GM12878 (cell line): ENCODE measurements at places on chromosomes 16 and 17. TPM values are rescaled to one million over a fixed set of nuclear protein-coding genes. Genes with fewer than 3 reads are reported as not detected.

GRCh38 chr17:34201767-34202166 lies 53.3 kb upstream of the CCL2 start:
- no peak for DNase-seq

GRCh38 chr17:60296177-60296576 lies 95.8 kb downstream of the USP32 start:
- no peak for DNase-seq

DNA sequence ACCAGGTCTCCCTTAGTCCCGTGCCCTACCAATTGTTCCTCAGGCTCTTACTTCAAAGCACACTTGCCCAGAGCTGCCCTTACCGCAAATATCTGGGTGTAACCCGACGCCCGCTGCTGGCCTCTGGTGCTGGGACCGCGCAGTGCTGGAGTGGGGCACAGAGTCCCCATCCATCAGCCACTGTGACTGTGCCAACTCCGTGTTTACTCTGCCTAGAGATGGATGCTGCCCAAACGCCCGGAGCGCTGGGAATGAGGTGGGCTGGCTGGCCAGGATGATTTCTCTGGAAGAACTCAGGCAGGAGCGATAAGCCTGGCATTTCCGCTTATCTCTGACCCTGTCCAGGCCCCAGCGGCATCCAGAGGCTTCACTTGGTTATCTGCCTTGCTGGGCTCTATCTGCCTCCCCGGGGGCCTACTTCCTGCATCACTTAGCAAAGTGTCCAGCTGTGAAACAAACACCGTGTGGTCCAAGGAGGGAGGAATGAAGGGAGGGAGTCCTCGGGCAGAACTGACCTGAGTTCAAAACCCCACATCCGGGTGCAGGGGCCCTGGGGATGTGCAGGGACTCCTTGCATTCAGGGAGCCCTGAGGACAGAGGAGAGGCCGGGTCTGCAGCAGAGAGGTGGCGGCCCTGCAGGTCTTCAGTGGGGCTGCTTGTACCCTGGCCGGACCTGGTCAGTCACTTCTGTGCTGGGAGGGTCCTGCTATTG lies 9.4 kb upstream of the MYLK3 start:
- no peak for DNase-seq

DNA sequence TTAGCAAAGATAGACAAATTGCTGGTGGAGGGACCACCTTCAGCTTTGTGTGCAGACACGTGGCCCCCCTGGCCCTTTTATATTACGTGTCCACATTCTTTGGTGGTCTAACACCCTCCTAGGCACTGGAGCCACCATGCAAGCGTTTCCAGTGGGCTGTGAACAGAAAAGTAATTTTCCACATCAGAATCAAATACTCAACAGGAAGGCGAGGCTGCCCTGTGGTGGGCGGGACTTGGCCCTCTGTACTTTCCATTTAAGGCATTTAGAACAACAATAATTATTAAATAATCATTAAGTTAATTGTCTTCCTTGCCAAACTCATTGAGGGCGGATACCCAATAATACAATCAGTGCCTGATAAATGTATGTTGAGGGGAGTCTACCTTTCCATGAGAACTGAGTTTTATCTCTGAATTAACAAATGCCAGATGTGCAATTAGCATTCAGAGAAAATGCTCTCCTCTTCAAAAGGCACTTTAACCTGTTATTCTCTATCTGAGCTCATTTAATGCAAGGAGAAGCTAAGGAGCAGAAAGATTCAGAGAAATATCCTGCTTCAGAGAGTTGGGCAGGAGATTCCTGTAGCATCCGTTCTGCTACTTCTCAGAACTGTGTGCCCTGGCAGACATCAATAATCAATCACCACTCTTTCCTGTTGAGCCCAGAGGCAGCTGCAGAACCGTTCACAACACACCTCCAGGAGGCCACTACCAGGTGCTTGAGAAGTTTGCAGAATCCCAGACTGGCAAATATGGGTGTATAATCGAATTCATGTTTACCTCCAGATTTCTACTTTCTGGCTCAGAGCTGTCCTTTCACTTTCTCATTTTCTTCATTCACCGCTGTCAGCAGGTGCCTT lies 109.4 kb downstream of the CMIP start:
- DNase-seq = no peak

GRCh38 chr17:39828443-39828842 lies 35.7 kb downstream of the IKZF3 start:
- DNase-seq = no peak

DNA sequence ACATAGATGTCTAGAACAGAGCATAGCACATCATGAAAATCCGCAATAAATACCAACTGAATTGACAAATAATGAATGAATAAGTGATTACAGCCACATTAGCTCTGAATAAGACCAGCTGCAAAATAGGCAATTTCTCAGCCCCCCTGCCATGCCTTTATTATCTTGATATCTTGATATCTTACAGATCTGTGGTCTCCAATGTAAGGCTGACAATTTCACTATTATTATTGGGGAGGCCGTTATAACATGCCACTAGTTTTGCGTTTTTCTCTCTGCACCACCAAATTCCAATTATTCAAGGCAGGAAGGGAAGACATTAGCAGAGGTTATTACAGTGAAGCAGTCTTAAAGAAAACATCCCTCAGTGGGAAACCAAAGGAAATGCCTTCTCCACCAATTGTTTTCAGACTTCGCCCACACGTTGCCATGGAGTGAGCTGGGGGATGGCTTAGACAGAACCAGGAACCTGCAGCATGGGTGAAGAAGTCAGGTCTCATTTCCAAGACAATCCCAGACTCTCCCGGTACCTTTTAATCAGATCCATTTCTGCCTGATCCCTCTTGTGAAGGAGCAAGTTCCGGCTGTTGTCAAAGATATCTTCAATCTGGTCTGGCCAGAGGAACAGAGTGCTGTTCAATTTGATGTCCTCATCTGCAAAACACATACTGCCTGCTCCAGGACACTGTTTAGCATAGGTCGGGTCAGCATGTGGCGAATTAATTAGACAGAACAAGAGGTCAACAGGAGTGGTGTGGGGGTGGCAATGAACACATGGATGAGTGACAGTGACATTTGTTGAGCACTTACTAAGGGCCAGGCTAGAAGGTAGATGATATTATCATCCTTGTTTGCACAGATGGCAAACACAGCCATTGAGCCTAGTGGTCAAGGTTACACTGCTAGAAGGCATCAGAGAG lies 46.4 kb downstream of the DNAH3 start:
- DNase-seq = no peak

GRCh38 chr16:47644661-47645060 lies 183.5 kb downstream of the PHKB start:
- no peak for DNase-seq

- DNase-seq = no peak
Measured at GRCh38 chr16:80788027-80788426, 16.4 kb downstream of the CDYL2 start.

GRCh38 chr17:70905796-70906195 lies 736.5 kb downstream of the KCNJ2 start:
- no peak for DNase-seq

DNA sequence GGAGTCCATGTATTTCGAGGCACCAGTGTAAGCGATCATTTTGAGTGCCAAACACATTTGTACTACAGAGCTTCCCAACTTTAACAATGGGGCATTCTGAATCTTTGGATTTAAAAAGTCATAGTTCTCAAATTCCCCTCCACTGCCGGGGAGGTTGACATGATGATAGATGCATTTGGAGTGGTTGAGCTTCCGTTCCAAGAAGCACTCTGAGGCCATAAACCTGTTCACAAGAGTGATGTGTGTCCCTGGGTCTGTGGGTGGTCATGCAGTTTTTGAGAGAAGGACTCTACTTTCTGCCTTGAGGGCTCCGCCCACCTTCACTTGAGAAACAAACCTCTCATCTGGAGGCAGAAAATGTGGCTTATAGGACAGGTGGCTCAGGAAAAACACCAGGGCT lies 43.7 kb downstream of the IRX5 start:
- no peak for DNase-seq

- no peak for DNase-seq
Measured at GRCh38 chr17:58321571-58322525, 6.7 kb downstream of the TSPOAP1 start.

GRCh38 chr17:33375103-33375502 lies 82.0 kb upstream of the ASIC2 start:
- no peak for DNase-seq

GRCh38 chr16:28586466-28586865 lies 10.4 kb downstream of the SULT1A2 start:
- no peak for DNase-seq

DNA sequence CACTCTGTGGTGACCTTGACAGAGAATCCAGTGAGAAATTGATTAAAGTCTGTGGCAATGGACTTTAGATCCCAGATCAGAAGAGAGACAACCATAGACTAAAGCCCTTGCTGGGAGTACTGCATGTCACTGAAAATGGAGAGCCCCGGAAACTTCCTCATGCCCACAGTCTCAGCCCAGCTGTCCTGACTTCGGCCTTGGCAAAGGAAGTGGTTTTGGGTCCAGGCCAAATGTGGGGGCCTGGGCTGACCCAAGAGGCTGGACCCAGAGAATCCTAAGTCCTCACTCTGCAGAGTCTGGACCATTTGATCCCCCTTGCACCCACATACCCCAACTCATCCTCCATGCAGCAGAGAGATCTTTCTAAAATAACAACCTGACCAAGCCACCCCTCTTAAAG lies 4.7 kb upstream of the BEAN1 start:
- no peak for DNase-seq

- no peak for DNase-seq
Measured at GRCh38 chr16:4991754-4992153, 33.6 kb downstream of the SEC14L5 start.

GRCh38 chr17:32015245-32016013 lies 8.2 kb downstream of the LRRC37B start:
- DNase-seq = no peak

DNA sequence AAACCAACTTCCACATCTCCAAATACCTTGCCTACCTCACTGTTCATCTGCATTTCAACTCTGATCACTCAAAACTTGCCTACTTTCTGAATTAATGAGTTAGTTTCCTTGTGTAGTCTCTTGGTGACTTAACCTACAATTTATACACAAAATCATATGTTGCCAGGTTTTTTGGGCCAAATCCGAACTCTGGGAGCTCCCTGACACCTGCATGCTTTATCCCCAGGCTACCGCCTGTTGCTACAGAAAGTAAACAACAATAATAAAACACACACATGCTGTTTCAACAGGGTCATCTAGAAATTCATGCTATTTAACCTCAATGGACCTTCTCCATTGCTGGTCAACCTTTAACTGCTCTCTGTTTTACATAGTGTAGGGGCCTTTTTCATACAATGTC lies 104.5 kb upstream of the AXIN2 start:
- no peak for DNase-seq

DNA sequence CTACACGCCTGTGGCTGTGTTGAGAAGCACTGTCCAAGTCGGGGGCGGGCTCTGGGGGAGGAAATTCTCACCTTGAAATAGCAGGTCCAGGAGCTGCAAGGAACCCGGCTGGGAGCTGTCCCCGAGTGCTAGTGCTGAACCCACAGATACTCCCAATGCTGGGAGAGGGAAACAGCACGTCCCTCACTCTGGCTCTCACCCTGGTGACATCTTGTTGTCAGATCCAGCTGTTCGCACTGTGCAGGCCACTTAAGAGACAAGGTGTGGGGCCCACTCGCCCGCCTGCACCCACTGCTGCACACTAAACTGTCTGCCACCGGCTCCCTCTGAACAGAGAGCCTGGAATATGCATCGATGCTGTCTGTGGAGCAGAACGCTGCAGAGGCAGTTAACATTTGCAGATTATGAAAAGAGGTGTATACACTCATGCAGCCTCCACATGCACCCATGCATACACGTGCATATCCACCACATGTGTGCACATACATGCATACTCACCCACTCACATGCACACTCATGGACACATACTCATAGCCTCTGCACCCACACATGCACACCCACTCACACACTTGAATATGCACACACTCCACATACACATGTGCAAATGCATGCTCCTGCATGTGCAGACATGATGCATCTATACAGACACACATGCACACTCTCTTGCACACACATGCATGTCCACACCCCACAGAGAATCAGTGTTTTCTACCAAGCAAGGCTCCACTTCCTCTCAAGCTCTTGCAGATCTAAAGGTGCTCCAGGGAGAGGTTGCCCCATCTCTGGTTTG lies 42.0 kb downstream of the MGAT5B start:
- no peak for DNase-seq

DNA sequence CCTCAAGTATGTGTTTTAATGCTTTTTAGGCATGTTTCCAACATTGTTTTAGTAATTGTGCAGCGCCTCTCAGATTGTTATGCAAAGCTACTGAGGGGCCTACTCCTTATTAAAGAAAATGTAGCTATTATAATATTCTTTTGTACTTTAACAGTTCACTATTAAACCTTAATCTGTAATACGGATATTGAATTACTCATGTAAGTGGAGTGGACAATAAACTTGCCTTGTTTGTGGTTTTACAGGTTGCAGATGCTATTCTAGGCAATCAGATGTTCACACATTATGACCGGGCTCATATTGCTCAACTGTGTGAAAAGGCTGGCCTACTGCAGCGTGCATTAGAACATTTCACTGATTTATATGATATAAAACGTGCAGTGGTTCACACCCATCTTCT lies 41.0 kb downstream of the PTRH2 start:
- no peak for DNase-seq

DNA sequence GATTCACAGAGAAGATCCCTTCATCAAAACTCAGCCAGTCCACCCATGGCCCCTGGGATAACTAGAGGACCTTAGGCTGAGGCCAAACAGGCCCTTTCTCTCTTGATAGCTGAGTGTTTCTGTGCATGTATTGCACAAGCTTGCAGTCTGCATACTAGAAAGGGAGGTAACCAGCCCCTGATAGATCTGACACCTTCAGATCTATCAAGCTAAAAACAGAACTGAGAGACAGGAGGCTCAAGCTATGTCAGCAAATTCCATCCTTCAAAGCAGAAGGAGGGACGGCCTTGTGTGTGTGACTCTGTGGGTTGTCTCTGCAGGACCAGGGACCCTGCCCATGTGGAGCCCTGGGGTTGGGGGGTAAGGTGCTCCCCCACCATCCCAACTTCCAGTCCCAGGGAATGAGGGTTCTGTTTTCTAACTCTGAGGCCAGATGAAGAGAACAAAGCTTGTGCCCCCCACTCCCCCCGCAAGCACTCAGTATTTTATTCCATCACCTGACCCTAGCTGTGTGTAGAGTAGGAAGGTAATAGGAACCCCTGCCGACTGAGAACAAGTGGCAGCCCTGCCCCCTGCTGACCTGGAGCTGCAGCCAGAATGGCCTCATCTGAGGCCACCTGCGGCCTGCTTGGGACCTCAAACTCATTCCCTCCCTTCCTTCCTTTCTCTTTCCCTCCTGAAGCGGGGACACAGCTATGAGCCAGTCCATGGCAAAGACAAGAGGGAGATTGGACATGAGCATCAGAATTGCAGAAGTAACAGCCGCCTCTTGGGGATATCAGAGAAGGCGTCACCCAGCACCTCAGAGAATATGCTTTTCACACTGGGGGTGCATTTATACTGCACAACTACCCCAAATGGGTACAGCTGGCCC lies 63.8 kb downstream of the SMPD3 start:
- no peak for DNase-seq

GRCh38 chr17:81057777-81058176 lies 22.8 kb downstream of the BAIAP2 start:
- no peak for DNase-seq

GRCh38 chr16:12600536-12601256 lies 203.0 kb downstream of the CPPED1 start:
- no peak for DNase-seq

- no peak for DNase-seq
Measured at GRCh38 chr17:19003543-19004420, 782 bp downstream of the FAM83G start.

GRCh38 chr16:8583199-8583598 lies 7.1 kb downstream of the TMEM114 start:
- no peak for DNase-seq

TEKT3 gene
- total RNA-seq = not detected in 2 replicates

BICDL2 gene
- total RNA-seq = not detected in 2 replicates

TBC1D3C gene
- total RNA-seq = not detected in 2 replicates

KRTAP3-1 gene
- not detected in 2 replicates for total RNA-seq

SDR42E2 gene
- total RNA-seq = not detected in 2 replicates

MT4 gene
- total RNA-seq = not detected in 2 replicates

GPR142 gene
- total RNA-seq = not detected in 2 replicates
